Caco-2 (cell line): ENCODE measurements at places on chromosomes 2 and 18.

DNA sequence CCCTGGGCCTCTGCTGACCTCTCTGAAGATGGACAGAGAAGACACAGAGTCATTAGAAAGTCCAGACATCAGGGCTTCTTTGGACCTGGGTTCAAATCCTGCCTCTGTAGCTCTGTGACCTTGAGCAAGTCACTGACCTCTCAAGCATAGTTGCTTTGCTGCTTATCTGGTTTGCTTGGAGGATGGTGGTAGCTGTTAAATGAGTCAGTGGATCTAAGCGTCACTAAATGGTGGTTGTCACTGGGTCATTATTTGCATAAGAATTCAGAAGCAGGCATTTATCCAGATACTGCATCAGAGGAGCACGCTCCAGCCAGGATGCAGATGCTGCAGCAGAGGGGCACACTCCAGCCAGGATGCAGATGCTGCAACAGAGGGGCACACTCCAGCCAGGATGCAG lies 229.2 kb downstream of the GLI2 start:
- DNase-seq: no peak

GRCh38 chr2:17363846-17364245 lies 154.4 kb downstream of the RAD51AP2 start:
- no peak for DNase-seq

- DNase-seq: peak; percentile 67
These were observed 817 bp downstream of the DSC2 start for GRCh38 chr18:31101183-31102024.

DNA sequence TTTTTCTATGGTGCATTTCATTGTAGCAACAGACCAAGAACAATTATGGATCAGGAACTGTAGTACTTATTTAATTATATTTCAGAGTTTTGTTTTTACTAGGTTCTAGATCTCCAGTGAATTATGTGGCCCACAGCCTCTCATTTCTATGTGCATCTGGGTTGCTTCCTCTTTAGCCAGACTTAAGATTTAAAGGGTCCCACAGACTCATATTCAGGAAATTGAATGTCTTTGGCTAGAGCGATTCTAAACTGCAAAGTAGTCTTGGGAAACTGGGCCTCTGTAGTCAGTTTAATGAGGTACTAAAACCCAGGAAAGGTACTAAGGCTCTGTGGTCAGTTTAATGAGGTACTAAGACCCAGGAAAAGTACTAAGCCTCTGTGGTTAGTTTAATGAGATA lies 94.4 kb downstream of the LYPD6B start:
- DNase-seq: no peak

- DNase-seq: no peak
These were observed 87.1 kb upstream of the DNAJC10 start for GRCh38 chr2:182628916-182629315.

DNA sequence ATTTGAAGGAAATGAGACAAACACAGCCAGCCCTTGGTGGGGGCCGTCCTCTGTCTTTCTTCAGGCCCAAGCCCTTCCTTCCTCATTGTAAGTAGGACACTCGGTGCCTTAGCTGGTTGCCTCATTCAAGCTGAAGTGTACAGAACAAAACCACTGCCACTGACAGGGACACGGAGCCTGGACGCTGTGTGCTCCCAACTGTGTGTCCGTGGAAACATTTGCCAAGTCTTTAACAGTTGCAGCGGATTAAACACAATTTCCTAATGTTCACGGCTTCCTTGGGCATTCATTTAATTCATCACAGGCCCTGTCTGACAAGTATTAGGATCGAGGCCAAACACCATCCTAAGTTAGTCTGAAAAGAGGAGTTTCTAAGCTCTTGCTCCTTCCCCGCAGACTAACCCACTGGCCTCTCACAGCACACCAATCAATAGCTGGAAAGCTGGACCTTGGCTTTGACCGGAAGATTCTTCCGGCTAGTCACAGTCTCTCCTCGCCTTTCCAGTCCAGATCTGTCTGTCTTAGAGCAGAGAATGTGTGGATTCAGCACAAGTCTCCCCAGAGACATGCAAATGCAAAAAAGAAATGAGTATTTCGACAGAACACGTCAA lies 68.7 kb upstream of the ACSL3 start:
- DNase-seq: no peak

DNA sequence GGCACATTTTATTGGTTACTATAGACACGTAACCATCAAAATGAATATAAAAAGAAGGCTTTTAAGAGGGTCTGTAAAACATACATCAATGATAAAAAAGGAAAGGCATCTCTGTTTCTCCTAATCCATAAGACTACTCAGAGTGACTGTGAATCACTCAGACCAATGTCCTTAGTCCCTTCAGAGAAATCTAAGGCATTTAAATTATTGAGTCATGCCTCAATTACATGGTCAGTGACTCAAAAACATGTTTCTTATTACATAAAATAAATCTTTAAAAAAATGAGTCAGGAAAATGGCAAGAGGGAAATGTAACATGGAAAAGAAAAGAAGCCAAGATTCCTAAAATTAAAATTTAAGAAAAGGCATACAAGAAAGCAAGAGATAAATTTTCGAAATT lies 146.6 kb downstream of the ERBB4 start:
- no peak for DNase-seq
